Fibroblast of skin of left biceps (primary cell): ENCODE measurements at places on chromosomes 1 and 21.

DNA sequence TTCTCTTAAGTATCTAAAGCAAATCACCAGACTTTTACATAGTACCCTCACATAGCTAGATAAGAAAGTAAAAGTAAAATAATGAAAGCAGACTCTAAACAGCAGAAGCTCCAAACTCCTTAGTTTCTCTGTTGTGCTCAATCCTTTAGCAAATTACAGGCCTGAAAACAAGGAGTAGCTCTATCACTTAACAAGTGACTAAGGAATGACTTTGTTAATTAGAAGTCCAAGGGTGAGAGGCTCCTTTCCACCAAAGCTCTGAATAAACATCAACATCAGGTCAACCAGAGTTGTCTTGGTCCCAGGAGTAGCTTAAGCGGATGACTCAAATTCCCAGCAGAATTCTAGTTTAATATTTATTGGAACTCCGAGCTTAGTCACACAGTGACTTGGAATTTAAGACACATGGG, 5.9 kb downstream of the NRIP1 start:
- DNase-seq = no peak

DNA sequence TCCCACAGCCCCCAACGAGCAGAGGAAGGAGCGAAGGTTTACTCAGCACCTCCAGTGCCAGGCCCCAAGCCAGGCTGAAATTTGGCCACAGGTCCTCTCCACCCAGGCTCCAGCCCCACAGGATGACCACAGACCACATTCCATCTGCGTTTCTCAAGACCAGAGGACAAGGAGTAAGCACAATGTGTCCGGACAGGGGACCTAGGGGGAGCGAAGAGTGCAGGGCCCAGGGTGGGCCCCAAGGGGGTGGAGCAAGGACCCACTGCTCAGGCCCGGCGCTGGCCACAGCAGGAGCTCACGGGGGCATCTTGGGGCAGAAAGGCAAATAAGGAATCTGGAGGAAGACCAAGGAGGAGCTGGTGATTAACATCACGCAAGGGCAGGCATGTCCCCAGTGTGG, 100.5 kb downstream of the NPHP4 start:
- no peak for DNase-seq

- DNase-seq = no peak
These were observed 9.8 kb upstream of the SSX2IP start for GRCh38 chr1:84700070-84700469.

GRCh38 chr1:30822006-30822405, 64.4 kb upstream of the LAPTM5 start:
- no peak for DNase-seq

DNA sequence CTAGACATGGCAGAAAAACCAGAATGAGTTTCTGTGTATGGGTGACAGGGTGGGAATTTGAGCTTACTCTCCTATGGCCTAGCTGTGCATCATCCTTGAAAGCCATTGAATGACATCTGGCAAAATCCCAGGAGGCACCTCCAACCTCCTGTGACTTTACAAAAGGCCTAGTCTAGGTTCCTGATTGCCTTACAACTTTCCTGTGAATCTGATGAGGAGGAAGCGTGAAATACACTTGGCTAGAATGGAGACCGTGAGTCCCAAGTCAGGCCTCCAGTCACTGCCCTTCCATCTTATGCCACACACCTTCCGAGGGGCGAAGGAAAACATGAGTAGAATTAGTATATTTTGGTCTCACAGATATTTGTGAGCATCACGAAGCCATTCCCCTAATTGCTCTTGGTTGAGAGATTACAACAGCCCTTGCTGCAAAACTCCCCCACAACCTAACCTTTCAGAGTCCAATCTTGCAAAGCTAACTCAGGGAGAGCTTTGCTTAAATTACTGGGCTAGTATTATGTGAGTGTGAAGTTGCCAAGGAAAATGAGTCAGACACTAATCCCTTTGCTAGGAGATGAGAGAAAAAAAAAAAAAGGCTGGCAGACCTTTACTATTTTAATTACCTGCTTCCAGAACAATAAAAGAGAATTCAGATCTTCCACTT, 36.3 kb upstream of the PAXBP1 start:
- peak; percentile 31 for DNase-seq

GRCh38 chr1:153922076-153922971, 448 bp downstream of the GATAD2B start:
- no peak for DNase-seq
